ENCODE measurements at places on chromosomes 12 and 14. TPM values are rescaled to one million over a fixed set of nuclear protein-coding genes. Genes with fewer than 3 reads are reported as not detected.

Gene KRT2
- not detected for total RNA-seq

Gene WSCD2
- total RNA-seq = 2.2 TPM

Gene MEG3
- total RNA-seq = 1.3 TPM

Gene CDCA3
- total RNA-seq = 47.7 TPM

Gene KLRC1
- total RNA-seq = not detected

Gene SLC35E3
- 10.0 TPM for total RNA-seq

Gene CNTN1
- 21.0 TPM for total RNA-seq

Gene GPR84
- not detected for total RNA-seq

Gene AMDHD1
- total RNA-seq = not detected

Gene DCAF4
- 21.1 TPM for total RNA-seq

Gene TAS2R7
- not detected for total RNA-seq

Gene CELA1
- not detected for total RNA-seq

Measured in H1 (cell line).